ENCODE measurements at places on chromosomes 12 and 14. TPM values are rescaled to one million over a fixed set of nuclear protein-coding genes. Genes with fewer than 3 reads are reported as not detected.

CLEC12A gene
- not detected for total RNA-seq

ZFYVE21 gene
- 52.8 TPM for total RNA-seq

CRACR2A gene
- total RNA-seq = 3.6 TPM

OR4E2 gene
- not detected for total RNA-seq

MED6 gene
- total RNA-seq = 54.0 TPM

COX8C gene
- total RNA-seq = not detected

BEGAIN gene
- total RNA-seq = 6.8 TPM

METTL17 gene
- total RNA-seq = 37.6 TPM

ERBB3 gene
- total RNA-seq = 0.91 TPM

NRXN3 gene
- total RNA-seq = not detected

KLRC1 gene
- not detected for total RNA-seq

BDKRB2 gene
- total RNA-seq = 35.8 TPM

KRT79 gene
- not detected for total RNA-seq

CIDEB gene
- 7.2 TPM for total RNA-seq

CSAD gene
- total RNA-seq = 9.0 TPM

TSPAN8 gene
- 0.65 TPM for total RNA-seq

ARL6IP4 gene
- total RNA-seq = 140 TPM

ADAM21 gene
- total RNA-seq = 0.32 TPM

TSHR gene
- under 0.01 TPM for total RNA-seq

C12orf75 gene
- 98.7 TPM for total RNA-seq

GNG2 gene
- total RNA-seq = 19.2 TPM

FBLN5 gene
- 32.3 TPM for total RNA-seq

C1S gene
- total RNA-seq = 511 TPM

ZNF10 gene
- total RNA-seq = 10.2 TPM

ZNF268 gene
- total RNA-seq = 29.7 TPM

KIF5A gene
- under 0.01 TPM for total RNA-seq

Data from articular chondrocyte of knee joint (primary cell).